Fibroblast of lung (primary cell): ENCODE measurements at places on chromosomes 2 and 18. TPM values are rescaled to one million over a fixed set of nuclear protein-coding genes. Genes with fewer than 3 reads are reported as not detected.

DNA sequence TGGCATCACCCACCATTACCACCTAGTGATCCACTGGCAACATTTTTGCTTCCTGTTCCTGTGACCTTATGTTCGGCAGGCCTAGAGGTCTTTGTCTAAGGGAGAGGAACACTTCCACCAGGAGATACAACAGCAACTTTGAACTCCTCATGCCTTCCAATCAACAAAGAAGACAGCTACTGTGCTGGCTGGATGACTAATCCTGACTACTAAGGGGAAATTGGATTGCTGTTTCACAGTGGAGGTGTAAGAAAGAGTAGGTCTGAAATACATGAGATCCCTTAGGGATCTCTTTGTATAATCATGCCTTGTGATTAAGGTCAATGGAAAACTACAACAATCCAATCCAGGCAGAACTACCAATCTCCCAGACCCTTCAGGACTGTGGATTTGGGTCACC is 45.2 kb downstream of the EIF2AK3 start:
- DNase-seq: no peak

- no peak for DNase-seq
Observed at GRCh38 chr2:76639171-76639680, 883.0 kb downstream of the LRRTM4 start.

DNA sequence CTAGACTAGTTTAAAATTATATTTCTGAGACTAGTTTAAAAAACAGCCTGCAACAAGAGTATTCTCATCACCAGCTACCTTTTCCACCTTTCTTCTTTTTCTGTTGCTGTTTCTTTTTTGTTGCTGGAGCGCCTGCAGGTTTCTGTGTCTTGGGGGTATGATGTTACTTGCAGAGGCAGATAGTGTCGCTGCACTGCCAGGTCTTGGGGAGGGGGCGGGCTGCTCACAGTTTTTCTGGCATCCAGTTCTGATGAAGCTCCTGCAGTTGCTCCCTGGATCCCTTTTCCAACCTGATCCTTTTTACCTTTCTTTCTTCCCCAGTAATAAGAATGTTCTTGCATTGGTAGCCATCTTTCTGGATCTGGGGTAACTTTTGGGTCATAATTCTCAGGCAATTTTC is 8.0 kb upstream of the C18orf32 start:
- no peak for DNase-seq

DNA sequence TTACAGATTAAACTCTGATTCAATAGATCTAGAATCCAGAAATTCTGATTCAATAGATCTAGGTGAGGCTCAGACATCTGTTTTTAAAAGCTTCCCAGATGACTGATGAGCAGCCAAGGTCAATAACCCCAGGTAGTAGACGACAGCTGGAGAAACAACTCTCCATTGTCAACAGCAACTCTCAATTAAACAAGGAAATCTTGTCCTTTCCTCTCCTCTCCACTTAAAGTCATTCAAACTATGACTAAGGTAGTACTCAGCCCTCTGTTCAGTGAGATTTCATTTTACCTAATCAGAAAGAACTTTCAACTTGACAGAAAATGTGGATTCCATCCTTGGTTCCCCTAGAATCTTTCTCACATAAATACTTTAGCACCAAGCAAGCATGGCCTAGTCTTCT is 94.6 kb upstream of the SCG2 start:
- peak; percentile 17 for DNase-seq

DNA sequence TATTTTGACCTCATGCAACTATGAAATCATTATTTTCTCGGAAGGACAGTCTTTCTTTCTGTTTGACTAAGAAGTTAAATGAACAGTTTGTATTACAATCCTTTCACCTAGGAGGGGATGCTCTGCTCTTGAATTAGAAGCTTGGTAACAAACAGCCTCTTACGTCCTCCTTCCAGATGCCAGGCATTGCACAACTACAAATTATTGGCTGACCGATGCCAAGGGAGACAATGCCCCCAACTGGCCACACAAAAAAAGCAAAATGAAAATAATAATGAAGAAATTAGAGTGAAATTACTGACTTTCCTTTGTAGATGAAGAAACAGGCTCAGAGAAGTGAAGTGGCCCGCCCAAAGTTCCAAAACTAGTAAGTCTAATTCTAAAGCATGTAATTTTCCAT is 177.9 kb downstream of the CYRIA start:
- DNase-seq: peak; percentile 4

GRCh38 chr2:223641082-223641481 is 38.9 kb upstream of the SCG2 start:
- DNase-seq: no peak

DNA sequence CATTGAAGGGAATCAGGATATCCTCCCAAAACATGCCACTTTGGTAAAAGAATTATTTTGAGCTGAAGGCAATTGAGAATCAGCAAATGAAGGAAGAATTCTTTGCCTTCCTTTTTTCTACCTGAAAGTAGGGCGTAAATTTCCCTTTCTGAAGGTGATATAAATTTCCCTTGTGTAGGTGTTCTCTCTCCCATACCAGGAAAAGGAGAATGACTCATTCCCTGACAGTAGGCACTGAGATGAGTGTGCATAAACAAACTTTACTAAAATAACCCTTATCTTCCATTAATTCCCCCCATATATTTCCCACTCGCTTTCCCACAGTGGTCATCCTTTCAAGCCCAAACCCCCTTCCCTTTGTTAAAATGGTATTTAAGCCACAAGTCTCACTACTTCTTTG is 1339.0 kb downstream of the LRP1B start:
- DNase-seq: no peak

DNA sequence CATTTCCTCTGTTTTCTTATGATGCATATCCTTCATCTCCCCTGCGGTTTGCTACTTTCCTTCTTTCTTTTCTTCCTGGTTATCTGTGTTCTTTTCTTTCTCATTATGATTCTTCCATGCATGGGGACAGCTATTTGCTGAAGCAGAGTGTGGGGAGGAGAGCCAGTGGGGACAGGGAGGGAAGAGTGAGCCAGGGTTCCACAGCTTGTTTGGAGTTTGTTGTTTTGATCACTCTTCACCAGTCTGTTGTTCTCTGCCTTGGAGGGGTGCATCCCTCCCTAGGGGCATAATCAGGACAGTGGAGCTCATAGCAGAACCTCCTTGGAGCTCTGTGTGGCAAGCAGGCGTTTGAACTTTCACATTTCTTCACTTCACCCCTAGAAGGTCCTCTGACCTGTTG is 68.0 kb downstream of the ADAM23 start:
- no peak for DNase-seq

DNA sequence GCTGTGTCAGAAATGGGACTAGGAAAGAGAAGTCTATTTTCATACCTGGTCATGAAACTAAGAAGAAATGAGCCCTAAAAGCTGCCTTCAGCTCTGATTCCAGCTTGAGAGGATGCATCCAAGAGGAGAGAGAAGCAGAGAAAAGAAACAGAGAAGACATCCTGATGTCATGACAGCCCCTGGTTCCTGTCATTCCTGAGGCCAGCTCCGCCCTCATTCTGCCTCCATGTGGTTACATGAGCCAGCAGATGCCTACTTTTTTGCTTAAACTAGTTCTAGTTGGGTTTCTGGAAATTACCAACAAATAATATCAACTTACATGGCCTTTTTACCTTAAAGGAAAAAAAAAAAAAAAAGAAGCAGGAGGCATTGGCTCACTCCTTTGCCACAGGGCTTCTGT is 14.1 kb upstream of the ACKR3 start:
- DNase-seq: no peak

- no peak for DNase-seq
Observed at GRCh38 chr2:181992776-181993175, 7.1 kb downstream of the PPP1R1C start.

DNA sequence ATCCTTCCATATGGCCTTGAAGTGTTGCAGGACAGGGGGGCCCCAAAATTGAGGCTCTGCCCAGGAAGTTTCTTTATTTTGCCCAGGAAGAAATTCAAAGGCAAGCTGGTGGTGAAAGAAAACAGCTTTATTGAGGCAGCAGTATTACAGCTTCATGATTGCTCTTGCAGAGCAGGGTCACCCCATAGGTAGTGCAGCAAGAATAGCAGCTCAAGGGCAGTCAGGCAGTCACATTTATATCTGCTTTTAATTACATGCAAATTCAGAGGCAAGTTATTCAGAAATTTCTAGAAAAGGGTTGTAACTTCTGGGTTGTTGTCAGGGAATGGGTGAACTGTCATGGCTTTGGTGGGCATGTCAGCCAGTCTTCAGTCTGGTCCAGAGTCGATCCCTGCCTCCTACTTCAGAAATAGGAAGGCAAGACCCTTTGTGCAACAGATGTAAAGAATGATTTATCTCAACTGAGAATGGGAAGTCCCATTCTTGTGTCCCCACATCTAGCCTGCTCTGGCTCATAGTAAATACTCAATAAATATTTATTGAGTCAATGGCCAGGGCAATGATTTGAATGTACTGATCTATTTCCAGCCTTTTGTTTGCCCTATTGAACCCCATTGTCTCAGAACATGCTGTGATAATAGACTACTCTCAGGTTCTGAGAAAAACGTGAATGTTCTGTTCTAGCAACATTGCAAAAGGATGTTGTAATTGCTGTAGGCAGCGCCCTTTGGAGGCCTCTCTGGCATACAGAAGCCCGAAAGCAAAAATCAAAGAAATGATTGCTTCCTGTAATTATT is 129.8 kb downstream of the MYO3B start:
- no peak for DNase-seq

- DNase-seq: peak; percentile 28
Observed at GRCh38 chr18:41767960-41768359, 187.1 kb upstream of the PIK3C3 start.

DNA sequence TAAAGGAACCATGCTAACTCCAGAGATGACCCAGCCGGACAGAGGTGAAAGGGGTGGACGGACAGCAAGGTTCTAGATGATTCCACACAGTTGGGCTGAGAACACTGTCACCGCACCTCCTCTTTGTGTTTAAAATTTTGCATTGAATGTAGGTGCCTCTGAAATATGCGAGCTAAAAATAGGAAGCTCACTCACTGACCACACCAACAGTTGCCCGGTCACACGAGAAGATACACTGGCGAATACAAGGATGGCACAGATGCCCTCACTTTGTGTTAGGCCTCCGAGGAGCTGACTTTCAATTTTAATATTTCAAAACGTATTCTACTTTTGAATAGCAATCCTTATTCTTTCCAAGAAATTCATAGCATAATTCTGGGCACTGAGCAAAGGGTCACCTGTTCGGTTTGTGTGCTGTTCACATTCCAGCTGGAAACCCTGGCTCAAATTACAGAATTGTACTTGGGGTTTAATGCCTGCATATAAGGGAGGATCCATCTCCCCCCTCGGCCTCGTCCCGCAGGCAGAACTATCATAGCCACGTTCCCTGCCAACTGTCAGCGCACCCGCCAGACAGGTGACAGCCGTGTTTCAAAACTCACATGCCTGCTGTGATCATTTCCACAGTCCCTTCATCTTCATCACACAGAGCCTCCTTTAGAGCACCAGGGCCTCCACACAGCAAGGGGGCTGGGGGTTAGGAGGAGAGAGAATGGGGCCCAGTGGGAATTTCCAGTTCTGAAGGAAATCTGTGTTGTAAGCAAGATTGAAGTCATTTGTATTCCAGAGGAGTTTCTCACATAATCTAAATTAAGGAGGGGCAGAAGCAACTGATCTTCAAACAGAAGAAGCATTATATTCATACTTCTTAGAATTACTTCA is 48.2 kb downstream of the ADI1 start:
- DNase-seq: peak; percentile 22

GRCh38 chr2:73111073-73112025 is 1.4 kb downstream of the RAB11FIP5 start:
- DNase-seq: peak; percentile 57

GRCh38 chr18:23196119-23197007 is 61.1 kb downstream of the CABLES1 start:
- DNase-seq: peak; percentile 59

- DNase-seq: no peak
Observed at GRCh38 chr18:24876266-24876665, 415.8 kb downstream of the HRH4 start.

DNA sequence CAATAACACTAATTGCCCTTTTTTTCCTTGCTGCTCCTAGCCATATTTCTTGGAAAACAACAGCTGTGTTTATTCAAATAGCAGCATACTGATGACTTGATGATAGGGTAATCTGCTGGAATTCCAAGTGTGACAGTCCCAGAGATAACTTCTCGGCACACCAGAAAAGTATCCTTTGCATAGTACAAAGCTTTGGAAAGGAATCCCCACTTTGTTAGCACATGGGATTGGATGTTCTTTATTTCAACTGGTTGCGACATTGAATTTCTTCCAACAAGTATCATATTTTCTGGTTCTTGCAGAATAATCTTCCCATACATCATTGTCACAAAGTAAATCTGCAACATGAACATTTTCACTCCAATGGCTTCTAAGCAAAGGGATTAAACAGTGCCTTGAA is 445.8 kb upstream of the ACVR2A start:
- peak; percentile 3 for DNase-seq

DNA sequence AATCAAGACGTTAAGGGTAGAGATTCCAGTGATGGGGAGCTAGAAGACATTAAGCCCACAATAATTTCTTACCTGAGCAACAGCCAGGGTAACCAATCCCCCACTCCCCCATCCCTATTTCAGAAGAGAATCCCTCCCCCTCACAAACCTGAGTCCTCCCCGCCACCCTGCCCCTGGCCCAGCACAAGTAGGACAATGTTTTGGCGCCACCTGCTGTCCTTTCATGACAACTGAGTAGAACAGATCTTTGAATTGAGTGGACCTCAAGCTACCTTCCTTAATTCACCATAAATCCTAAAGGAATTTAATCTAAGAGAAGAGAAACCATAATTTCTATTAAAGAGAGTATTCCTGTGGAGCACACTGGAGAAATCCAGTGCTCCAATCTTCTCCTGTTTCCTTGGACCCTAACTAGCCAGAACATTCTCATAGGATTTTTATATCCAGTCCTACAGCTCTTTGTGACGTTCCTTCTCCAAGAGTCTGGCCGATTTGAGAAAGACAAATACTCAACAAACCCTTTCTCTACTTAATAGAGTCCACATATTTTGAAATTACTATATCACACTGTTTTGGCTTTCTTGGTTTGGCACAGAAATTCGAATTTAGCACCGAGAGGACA is 41.1 kb downstream of the NHEJ1 start:
- peak; percentile 66 for DNase-seq

- DNase-seq: no peak
Observed at GRCh38 chr2:207107551-207107950, 58.2 kb downstream of the KLF7 start.

- no peak for DNase-seq
Observed at GRCh38 chr2:22454826-22455485, 930.0 kb upstream of the KLHL29 start.

DNA sequence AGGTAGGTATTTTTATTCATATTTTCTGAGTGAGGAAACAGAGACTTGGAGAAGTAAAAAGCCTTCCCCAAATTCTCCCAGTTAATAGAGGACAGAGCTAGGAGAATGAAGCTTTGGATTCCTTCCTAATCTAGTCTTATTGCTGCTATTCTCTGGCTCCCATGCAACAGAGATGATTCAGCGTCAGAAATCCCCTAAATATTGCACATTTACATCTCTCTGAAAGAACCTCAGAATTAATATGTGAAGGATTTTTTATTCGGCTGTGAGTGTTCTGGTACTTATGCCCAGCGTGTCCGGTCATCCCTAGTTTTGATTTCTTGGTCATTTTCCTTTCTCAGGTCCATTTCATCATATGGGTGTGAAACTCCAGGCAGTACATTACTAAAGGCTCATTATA is 91.2 kb upstream of the SESTD1 start:
- no peak for DNase-seq

- DNase-seq: no peak
Observed at GRCh38 chr2:196951973-196952372, 25.5 kb upstream of the PGAP1 start.

C2orf78 gene
- polyA plus RNA-seq: not detected in 2 replicates

DNER gene
- polyA plus RNA-seq: 0.43 and 1.2 TPM in 2 replicates

TWIST2 gene
- 85.2 and 97.7 TPM in 2 replicates for polyA plus RNA-seq

C2orf72 gene
- 0.09 and 1.9 TPM in 2 replicates for polyA plus RNA-seq

LRP2 gene
- polyA plus RNA-seq: not detected in 2 replicates

MARCO gene
- polyA plus RNA-seq: not detected in 2 replicates

ZC3H15 gene
- polyA plus RNA-seq: 83.8 and 94.1 TPM in 2 replicates
